Activated T-cell treated with anti-CD3 and anti-CD28 coated beads, Interleukin-2, amount 50 U/mL, for 48 hours (primary cell): ENCODE measurements at places on chromosomes 16 and 17.

DNA sequence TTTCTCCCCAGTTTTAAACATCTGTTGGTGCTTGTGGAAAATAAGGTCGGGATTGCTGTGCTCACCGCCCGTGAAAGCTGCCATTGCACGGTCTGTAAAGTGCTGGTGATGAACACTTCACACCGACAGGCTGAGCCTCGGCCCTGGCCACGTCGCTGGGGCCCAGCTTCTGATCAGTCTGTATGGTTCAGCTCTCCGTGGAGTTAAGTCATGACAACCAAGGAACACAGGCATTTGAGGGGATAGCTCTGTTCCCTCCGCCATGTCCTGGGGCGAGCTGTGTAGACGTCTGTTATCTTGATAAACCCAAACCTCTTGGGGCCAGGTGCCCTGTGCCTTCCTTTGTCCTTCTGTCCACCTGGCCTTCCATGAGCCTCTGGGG is 110.6 kb downstream of the METRNL start:
- peak; percentile 12 for DNase-seq

DNA sequence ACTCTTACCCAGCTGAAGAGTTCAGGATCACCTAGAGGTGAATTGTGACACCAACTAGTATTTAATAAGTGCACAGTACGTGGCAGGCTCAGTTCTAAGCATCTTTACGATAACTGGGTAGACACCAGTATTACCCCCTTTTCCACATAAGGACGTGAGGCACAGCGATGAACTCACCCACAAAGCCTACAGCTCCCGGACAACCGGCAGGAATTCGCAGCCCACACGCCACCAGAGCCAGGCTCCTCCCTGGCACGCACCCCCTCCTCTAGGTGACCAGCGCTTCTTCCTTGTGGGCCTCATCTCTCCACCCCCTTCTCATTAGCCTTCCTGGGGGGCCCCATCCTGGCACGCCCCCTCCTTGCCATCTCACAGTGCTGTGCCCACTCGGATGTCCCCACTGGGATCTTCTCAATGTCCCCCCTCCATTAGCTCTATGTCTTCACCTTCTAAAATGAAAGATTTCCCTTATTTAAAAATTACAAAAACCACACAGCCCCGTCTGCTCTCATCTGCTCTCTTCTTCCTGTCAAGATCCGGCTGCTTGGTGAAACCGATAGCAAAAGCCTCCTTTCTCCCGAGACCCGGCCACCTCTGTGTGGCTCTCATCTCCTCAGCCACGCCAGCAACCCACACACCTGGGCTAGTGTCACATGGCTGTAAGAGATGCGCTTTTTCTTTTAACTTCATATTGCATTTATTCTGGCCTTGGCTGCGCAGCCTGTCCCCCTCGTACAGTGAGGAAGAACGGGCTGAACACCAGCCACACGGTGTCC is 20.8 kb downstream of the IFT140 start:
- DNase-seq = no peak

GRCh38 chr17:69870751-69871199 is 204.2 kb upstream of the KCNJ16 start:
- DNase-seq = no peak

GRCh38 chr17:59511726-59512125 is 53.7 kb upstream of the DHX40 start:
- no peak for DNase-seq

- DNase-seq = peak; percentile 24
Measured at GRCh38 chr16:4032768-4033167, 83.5 kb downstream of the ADCY9 start.

DNA sequence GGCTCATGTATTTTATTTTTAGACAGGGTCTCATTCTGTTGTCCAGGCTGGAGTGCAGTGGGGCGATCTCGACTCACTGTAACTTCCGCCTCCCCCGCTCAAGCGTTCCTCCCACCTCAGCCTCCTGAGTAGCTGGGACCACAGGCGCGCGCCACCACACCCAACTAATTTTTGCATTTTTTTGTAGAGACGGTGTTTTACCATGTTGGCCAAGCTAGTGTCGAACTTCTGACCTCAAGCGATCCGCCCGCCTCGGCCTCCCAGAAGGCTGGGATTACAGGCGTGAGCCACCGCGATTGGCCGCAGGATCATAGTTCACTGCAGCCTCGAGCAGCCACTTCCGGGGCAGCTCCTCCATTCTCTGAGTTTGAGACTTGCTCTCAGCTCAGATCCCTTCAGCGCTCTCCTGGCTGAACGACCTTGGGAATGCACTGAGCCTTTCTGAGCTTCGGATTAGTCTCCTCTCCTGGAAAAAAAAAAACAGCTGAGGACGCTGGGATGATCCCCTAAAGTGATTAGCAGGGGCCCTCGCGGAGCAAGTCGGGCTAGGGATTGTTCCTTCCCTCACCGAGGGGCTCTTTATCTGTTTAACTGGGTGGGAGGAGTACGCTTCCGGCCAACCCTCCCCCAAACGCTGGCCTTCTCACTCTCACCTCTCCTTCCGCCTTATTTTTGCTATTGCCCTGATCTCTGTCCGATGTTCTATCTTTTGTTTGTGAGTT is 1.1 kb upstream of the PKMYT1 start:
- no peak for DNase-seq

DNA sequence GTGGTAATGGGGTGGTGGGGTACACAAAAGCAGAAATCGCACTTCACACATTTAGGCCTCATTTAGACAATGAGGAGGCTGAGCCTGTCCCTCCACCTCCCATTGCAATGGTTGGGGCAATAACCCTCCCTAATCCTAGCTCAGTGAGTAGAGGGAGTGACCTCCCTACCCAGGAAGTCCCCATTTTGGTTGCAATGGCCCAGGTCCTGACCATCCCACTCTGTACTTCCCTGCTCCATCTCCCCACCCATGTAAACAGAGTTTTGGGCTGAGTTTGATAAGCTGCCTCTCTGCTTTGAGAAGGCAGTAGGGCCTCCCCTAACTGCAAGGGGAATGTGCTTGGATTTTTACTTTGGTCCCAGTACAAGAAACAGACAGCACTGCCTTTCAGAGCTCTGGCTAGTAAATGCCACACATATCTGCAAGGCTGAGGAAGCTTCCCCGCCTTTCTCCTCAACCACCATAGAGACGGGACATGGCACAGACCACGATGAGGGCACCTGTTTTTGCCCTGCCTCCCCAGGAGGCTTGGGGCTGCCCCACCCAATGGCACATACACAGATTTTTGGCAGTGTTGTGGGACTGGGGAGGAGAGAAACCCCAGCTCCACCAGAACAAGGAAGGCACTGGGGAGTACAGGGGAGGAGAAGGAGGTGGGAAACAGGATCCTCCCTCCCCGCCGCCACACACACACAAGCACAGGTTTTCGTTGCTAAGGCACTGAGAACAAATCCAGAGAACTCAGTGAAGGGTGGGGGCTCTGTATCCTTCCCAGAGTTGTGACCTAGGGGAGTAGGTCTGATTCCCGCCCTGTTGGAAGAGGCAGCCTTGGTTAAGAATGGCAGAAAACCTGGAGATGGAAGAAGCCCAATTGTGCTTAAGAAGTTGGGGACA is 7.3 kb downstream of the VAT1 start:
- no peak for DNase-seq

- no peak for DNase-seq
Measured at GRCh38 chr17:71227841-71228240, 893.0 kb upstream of the SOX9 start.

DNA sequence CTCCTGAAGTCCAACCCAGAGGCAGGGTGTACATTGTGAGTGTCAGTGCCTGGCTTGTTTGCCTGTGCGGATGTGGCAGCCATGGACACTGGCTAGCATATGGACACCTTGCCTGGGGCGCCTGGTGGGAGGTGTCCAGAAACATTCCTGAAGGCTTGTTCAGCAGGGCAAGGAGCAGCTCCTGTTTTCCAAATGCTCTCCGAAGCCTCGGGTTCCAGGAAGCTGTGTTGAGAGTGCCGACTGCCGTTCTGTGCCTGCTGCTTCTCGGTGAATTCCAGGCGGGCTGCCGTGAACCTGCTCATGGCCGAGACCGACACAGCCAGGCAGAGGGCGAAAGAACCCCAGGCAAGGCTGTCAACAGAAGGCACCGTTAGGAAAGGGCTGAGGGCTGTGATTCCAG is 10.9 kb upstream of the DHRS7C start:
- no peak for DNase-seq

GRCh38 chr17:15181333-15181732 is 83.8 kb downstream of the PMP22 start:
- DNase-seq = no peak

- no peak for DNase-seq
Measured at GRCh38 chr16:7888411-7888810, 555.8 kb downstream of the RBFOX1 start.

GRCh38 chr16:47028767-47029377 is 55.4 kb upstream of the DNAJA2 start:
- no peak for DNase-seq

DNA sequence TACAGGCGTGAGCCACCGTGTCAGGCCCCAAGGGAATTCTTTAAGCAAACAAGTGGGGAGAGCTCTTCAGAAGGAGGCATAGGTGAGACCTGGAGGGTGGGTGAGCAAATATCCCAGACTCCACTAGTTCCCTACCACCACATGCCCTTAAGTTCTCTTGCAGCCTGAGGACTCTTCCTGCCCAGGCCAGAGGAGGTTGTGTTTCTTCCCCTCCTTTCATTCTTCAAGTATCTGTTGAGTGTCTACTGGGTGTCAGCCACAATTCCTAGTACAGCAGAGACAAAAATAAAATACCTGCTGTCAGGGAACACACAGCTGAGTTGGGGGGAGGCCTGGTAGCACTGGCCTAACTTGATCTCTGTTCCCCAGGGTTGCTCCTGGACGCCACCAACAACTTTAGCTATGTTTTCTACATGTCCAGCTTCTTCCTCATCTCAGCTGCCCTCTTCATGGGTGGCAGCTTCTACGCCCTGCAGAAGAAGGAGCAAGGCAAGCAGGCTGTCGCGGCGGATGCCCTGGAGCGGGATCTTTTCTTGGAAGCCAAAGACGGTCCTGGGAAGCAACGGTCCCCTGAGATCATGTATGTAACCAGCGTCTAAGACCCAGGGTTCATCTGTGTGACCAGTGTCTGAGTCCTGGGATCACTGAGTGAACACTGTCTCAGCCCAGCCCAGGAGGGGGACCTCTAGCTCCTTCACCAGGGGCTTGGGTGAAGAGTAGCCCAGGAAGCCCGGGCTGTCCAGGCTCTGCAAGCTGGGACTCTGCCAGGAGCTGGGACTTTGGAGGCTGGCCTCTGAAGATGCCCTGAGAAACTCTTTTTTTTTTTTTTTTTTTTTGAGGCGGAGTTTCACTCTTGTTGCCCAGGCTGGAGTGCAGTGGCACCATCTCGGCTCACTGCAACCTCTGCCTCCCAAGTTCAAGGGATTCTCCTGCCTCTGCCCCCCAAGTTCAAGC is 5.9 kb upstream of the ARMC7 start:
- DNase-seq = no peak

GRCh38 chr17:7047566-7047965 is 3.7 kb upstream of the SLC16A11 start:
- DNase-seq = no peak

GRCh38 chr16:11349599-11350276 is 4.5 kb downstream of the RMI2 start:
- no peak for DNase-seq

DNA sequence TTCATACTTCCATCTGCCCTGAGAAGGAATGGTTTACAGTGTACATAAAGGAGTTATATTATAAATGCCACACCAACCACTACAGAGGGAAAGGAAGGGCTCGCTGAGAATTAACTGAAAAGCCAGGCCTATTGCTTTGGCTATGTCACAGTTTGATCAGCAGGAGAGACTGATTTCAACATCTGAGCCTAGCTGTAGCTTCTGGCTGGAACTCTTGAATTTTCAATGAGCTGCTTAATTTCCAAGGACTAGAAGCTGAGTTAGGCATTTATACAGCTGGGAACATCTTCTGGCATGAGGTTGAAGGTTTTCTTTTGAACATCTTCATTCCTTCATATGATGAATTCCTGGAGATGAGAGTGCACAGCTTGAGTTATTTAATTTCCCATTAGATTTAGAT is 47.6 kb upstream of the GNAO1 start:
- no peak for DNase-seq

DNA sequence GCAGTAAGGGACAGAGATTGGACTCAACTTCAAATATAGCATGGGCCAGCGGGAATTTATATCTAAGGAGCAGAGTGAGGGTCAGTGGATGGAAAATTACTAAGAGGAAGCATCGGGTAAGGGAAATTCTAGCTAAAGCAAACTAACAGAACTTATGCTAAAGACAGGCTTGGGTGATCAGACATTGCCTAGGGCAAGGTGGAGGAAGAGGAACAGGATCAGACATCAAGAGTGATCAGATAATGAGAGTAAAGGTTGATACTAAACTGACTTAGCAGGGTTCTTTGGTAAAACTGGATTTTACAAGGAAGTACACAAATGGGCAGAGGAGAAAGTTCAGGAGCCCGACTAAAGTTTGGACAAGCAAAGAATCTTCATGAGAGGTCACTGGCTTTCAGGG is 86.3 kb upstream of the TOM1L1 start:
- DNase-seq = no peak
